ENCODE measurements at places on chromosomes 1 and 21. TPM values are rescaled to one million over a fixed set of nuclear protein-coding genes. Genes with fewer than 3 reads are reported as not detected.
A peak's percentile ranks its signal among the peaks of the same experiment; 100 is the strongest.

TOE1 gene
- 14.5 TPM for total RNA-seq

DNA sequence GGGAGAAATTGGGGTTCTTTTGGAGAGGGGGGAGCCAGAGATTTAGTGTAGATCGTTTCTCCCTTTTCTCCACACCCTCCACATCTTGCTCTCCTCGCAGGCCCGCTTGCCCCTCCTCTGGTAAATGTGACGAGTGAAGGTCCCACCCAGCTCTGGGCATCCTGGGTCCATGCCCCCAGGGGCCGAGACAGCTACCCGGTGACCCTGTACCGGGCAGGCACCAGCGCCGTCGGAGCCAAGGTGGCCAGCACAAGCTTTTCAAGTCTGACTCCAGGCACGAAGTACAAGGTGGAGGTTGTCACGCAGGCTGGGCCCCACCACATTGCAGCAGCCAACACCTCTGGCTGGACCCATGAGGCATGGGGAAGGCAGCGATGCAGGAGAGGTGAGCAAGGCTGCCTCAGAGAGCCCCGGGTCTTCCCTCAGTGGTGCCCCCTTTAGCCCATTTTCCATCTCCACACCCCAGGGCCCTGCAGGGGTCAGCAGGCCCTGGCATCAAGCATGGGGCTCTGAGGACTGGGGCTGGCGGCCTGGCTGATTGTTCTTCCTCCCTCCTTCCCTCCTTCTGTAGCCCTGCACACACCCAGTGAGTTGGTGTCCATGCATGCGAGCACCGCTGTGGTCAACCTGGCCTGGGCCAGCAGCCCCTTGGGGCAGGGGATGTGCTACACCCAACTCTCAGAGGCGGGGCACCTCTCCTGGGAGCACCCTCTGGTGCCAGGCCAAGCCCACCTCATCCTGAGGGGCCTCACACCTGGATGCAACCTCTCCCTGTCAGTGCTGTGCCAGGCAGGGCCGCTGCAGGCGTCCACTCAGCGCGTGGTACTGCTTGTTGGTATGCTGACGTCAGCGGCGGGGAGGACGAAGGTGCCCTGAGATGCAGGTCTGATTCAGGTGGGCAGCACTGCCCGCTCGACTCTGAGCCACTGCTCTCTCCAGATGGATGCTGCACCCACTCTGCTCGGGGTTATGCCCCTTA is 16.4 kb upstream of the LGR6 start:
- no peak for DNase-seq
- no peaks in the 10 kb centered on the region for H3K27me3 ChIP-seq
- no peak overlapping the region for H3K27ac ChIP-seq
- H3K4me3 ChIP-seq = no peak overlapping the region

- no peaks in the 10 kb centered on the region for H3K4me1 ChIP-seq
- no peaks in the 10 kb centered on the region for H3K27me3 ChIP-seq
These were observed 12.4 kb upstream of the UHMK1 start for GRCh38 chr1:162485236-162485635.

HTR6 gene
- total RNA-seq = 0.69 TPM

DNA sequence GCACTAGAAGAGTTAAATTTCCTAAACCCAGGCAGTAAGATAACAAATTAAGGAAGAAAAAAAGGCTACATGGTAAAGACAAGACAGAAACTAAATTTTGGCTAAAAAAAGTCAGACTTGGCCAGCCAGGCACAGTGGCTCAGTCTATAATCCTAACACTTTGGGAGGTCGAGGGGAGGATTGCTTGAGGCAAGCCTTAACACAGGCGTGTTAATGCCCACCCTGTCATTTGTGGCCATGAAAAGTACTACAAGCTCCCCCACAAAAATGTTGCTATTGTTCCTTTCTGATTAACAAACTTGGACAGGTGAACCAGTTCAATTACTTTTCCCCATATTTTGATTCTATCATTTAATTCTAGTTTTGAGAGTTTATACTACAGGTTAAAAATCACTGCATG is 32.3 kb downstream of the UBR4 start:
- no peak overlapping the region for H3K27ac ChIP-seq
- DNase-seq = no peak
- H3K4me3 ChIP-seq = no peak overlapping the region
- no peaks in the 10 kb centered on the region for H3K27me3 ChIP-seq
- no peaks in the 10 kb centered on the region for H3K4me1 ChIP-seq

TEKT2 gene
- total RNA-seq = 1.3 TPM

AMPD1 gene
- not detected for total RNA-seq

RGSL1 gene
- total RNA-seq = not detected

RHEX gene
- total RNA-seq = not detected

GRCh38 chr1:154327466-154328317 is 2.4 kb downstream of the ATP8B2 start:
- H3K27me3 ChIP-seq = no peaks in the 10 kb centered on the region
- H3K4me3 ChIP-seq = peak overlapping the region; percentile 60
- no peak overlapping the region for H3K27ac ChIP-seq

TIE1 gene
- total RNA-seq = 2.2 TPM

GRCh38 chr1:64171797-64172281 is 31.6 kb upstream of the UBE2U start:
- H3K27me3 ChIP-seq = no peaks in the 10 kb centered on the region
- H3K36me3 ChIP-seq = no peaks in the 10 kb centered on the region
- no peaks in the 10 kb centered on the region for H3K4me1 ChIP-seq
- DNase-seq = no peak

DNA sequence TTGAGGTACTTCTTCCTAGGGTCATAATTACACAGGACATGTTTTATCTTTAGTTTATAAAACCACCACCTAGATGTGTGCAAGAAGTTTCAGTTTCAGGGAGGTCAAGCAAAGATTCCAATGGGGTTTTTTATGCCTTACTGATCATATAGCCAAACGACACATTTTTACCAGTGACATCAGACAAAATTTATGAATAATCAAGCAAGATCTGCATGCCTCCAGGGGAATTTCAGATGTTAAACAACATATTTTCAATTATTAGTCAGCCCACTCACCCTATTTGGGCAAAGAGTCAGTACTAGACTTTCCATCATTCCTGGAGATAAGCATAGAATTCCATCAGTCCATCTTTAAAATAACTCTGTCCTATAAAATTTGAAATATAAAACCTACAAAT is 867.4 kb downstream of the KCNT2 start:
- H3K27me3 ChIP-seq = no peaks in the 10 kb centered on the region
- 0 out of 2 replicates have a peak, but pooled peaks cover 2% of the 10 kb centered on the region for H3K4me1 ChIP-seq
- no peak overlapping the region for H3K4me3 ChIP-seq

GRCh38 chr1:31072304-31072746 is 6.8 kb upstream of the PUM1 start:
- no peak overlapping the region for H3K4me3 ChIP-seq
- H3K4me1 ChIP-seq = no peaks in the 10 kb centered on the region
- H3K36me3 ChIP-seq = no peaks in the 10 kb centered on the region
- DNase-seq = no peak
- no peaks in the 10 kb centered on the region for H3K27me3 ChIP-seq
- H3K27ac ChIP-seq = no peak overlapping the region

- H3K4me3 ChIP-seq = no peak overlapping the region
- no peak overlapping the region for H3K27ac ChIP-seq
- H3K4me1 ChIP-seq = no peaks in the 10 kb centered on the region
These were observed 96.9 kb downstream of the PAPPA2 start for GRCh38 chr1:176559878-176560277.

CRABP2 gene
- total RNA-seq = 119 TPM

CHI3L2 gene
- total RNA-seq = not detected
